Activated CD4-positive, alpha-beta T cell treated with anti-CD3 and anti-CD28 coated beads, Interleukin-2, amount 50 U/mL, for 16 hours (primary cell): ENCODE measurements at places on chromosomes 4 and X.

DNA sequence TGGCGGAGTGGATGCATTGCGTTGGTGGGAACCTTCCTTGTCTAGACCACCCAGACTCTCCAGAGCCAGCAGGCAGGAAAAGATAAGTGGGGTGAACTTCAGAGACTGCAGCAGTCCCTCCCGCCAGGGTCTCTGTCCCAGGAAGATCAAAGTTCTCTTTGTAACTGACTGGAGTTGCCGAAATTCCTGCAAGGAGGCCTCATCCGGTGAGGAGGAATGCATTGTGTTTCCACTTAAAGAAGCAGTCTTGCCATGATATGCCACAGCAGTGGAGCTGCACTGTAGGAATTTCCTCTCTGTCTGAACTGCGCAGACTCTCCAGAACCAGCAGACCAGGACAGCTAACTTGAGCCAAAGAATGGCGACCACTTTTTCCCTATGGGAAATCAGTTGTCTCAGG lies 1190.4 kb downstream of the TECRL start:
- DNase-seq: no peak

- DNase-seq: no peak
Observed at GRCh38 chrX:71100581-71101505, 5.2 kb downstream of the FOXO4 start.

DNA sequence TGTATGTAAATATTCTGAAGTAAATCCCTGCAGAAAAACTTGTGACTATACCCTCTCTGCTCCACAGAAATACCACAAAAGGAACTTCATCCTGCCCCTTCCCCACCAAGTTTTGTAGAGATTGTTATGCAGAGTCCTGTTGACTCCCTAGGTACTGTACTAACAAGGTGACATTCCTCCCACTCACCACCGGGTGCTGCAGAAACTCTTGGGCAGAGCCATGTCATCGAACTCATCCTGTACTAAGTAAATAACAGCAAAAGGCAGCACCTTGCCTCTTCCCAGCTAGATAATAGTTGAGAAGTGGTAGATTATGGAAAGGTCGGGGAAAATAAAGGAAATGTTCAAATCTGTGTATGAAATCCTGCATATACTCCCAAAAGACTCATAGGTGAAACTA lies 233.3 kb downstream of the STPG2 start:
- DNase-seq: no peak

DNA sequence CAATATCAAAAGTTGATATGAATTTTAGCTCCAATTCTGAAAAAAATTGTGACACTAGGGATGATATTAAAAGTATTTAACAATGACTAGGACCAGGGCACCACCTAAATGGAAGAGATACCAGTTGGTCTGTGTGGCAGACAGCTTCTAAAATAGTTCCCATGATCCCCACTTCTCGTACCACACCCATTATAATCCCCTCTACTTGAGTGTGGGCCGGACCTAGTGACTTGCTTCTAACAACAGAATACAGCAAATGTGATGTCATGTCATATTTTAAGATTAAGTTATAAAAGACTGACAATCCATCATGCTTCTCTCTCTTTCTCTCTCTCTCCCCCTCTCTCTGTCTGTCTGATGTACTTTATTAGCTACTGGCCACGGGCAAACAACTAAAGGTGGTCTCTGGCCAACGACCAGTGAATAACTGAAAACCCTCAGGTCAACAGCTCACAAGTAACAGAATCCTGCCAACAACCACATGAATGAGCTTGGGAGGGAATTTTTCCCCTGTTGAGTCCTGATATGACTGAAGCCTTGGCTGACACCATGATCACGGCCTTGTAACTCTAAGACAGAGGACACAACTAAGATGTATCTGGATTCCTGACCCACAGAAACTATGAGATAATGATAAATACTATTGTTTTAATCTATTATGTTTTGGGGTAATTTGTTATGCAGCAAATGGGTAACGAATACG lies 34.4 kb downstream of the FAM13A start:
- no peak for DNase-seq

- no peak for DNase-seq
Observed at GRCh38 chrX:151712253-151712652, 3.6 kb upstream of the FATE1 start.

GRCh38 chr4:10593130-10593529 lies 91.4 kb downstream of the CLNK start:
- DNase-seq: no peak

DNA sequence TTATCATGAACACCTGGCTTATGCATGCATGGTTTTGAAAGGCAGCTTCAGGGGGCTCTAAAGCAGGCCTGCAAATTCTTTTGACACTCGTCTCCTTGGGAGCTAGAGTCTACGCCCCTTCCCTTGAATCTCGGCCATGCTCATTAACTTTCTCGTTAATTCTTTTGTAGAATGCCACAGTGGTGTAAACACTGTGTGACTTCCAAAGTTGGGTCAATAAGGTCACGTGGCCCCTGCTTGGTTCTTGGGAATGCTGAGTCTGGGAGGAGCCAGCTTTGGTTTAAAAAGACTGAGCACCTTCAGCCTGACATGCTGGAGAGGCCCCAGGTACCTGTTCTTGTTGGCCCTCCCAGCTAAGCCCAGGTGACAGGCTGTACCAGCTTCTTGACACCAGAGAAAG lies 228.4 kb downstream of the DHRSX start:
- no peak for DNase-seq

GRCh38 chr4:14848229-14848628 lies 154.1 kb upstream of the CPEB2 start:
- no peak for DNase-seq

- DNase-seq: no peak
Observed at GRCh38 chrX:123493857-123494256, 239.0 kb downstream of the THOC2 start.

DNA sequence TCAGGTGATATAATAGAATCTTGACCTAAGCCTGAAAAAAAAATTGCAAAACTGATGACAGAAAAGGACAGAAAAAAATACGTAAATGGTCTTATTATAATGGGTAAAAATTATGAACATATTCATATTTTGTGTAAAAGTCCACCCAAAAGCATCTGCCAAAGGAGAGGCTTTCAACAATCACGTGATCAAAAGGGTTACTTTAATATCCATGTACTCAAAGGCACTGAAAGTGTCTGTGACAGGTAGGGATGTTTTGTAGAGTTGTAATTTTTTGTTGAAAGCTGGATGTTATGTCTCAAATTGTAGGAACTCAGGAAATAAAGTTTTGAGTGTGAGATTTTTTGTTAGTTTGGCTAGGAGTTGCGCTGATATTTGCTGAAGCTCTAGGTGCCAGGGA lies 144.8 kb upstream of the GALNTL6 start:
- DNase-seq: no peak

DNA sequence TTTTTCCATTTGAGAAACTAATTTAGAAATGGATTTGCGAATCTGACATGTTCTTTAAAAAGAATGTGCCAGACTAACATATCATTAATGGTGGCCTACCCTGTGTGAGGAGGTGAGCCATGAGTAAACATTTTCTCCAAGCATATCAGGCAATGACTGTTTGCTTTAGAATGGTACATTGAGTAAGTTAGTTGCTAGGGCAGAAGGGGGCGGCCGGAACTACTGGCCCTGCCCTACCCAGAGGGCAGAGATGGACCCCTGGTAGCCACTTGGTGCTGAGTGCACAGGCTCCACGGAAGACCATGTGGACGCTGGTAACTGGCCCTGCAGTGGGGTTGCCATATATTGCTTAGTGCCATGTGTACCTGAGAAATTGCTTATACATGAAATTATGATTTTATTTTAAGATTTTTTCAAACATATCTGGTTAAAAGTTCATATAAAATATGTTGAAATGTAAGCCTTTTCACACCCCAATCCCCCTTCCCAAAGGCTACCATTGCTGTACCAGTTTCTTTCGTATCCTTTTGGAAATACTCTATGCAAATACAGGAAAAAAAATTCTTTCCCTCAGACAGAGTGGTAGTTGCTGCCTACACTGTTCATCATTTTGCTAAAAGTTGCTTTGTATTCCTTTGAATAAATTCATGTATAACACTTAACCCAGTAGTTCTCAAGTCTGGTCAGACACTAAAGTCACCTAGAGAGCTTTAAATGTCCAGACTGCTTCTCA lies 8.8 kb downstream of the FNIP2 start:
- DNase-seq: no peak

DNA sequence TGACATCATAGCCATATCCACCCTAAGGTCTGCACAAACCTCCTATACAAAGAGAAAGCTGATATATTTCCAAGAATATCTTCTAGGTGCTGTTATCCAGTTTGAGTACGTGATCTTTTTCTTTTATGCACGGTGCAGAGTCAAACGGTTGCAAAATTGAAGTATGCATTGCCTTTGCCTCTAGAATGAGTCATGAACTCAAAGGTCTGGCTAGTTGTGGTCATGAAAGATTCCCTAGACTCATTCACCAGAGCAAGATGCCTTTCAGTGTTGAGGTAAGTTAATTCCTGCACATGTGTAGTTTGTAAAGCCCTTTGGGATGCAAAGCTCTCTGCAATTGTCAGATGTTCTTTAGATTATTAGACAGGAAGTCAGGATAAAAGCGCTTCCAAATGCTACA lies 704.4 kb downstream of the PCDH19 start:
- no peak for DNase-seq

DNA sequence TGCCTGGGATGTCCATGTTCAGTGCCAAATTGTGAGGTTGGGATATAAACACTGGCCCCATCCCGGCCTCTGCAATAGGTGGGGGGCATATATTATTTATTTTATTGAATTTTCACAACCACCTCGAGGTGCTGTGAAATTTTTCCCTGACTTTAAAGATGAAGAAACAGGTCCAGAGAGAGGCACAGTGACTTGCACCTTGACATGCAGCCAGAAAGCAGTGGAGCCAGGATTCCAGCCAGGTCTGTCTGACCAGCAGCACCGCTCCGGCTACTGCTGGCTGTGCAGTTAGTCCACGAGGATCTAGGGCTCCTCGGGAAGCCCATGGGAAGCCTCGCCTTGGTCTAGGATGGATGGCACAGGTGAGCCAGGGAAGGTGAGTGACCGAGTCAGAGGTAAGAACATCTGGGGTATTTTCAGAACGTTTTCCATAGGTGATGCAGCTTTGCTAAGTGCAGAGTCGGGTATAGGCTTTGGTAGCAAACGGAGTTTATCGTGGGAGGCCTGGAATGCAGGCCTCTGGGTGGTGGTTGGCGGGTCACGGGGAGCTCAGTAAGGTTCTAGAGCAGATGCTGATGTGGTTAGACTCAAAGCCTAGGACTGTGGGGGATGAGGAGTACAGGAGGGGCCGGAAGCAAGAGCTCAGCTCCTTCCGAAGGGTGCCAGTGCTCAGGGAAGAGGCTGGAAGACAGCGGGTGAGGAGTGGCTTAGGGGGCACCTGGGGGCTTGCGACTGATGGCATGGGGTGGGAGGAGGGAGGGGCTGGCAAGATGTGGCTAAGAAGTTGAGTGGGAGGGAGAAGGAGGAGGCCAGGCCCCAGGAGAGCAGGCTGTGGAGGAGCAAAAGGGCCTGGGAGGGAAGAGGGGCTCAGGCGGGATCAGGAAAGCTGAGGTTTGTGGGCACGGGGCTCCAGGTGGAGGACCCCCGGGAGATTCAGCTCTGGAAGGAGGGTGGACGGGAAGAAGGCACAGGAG lies 107.7 kb upstream of the LRPAP1 start:
- no peak for DNase-seq

DNA sequence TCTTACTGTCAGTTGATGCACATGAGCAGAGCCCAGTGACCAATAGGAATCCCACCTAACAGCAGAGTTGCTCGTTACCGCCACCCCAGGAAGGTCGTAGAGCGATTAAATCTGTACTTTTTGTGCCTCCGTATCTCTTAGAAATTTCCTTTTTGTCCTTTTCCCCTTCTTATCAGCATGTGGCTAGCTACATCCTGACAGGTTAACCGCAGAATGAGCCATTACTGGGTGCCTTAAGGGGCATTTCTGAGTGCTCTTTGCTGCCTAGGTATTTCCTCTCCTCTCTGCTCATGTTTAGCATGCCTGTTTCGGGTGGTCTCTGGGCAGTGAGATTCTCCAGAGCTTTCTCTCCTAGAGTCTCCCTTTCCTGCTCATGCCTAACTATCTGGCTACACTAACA lies 530.5 kb downstream of the FAM133A start:
- DNase-seq: no peak

- DNase-seq: no peak
Observed at GRCh38 chr4:177052211-177052934, 257.3 kb upstream of the NEIL3 start.

GRCh38 chrX:97867266-97867665 lies 983.6 kb downstream of the RPA4 start:
- no peak for DNase-seq

DNA sequence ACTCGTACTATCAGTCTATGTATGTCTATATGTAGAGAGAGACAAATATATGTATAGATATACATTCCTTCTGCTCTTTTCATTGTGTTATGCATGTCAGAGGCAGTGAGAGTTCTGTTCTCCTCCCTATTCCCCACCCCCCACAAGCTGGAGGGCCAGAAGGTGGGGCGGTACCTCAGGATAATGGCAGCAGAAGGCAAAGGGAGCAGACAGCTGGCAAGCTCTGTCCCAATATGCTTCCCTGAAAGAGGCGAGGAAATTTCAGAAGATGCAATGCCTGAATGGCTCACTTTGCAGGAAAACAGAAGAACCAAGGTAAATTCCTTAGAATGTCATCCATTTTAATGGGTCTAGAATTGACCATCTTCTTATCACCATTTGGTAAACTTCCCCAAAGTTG lies 114.4 kb downstream of the NAA11 start:
- DNase-seq: no peak

DNA sequence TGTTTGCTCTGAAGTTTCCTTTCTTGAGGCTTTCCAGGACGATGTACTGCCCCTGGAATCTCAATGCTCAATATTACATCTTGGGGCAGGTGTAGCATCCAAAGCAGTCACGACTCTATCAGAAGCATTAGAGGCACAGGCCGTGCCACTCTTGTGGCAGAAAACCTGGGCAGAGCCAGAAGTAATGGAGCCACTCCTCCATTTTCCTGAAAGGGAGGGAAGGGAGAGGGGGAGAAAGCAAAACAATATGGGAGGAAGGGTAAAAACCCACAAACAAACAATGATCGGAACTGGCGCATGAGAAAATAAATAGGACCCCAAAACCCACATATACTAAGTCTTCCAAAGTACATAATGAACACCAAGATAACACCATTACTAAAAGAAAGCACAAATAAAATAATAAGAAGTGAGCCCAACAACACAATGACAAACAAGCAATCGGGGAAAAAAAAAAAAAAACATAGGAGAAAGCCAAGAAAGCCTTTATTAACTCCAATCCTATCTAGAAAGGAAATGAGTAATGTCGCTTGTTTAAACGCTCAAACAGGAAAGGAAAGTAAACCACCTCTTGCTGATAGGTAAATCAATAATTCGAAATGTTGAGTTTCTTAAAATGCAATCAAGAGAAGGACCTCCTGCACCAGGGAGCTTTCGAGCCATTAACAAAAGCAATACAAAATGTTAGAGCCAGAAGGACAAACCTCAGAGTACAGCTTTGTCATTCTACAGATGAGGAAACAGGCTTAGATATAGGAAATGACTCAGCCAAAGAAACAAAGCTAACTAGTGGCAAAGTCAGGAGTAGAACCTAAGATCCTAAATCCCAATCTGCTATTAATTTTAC lies 117.4 kb downstream of the ATRX start:
- DNase-seq: peak; percentile 30

- no peak for DNase-seq
Observed at GRCh38 chr4:146338512-146338911, 124.2 kb downstream of the REELD1 start.

GRCh38 chrX:56564921-56565840 lies 1.8 kb downstream of the UBQLN2 start:
- no peak for DNase-seq
